ENCODE measurements at places on chromosomes 7 and 10.

GRCh38 chr10:32004161-32004591 lies 52.0 kb downstream of the KIF5B start:
- no peak for DNase-seq

GRCh38 chr7:42765931-42766330 lies 145.9 kb downstream of the C7orf25 start:
- no peak for DNase-seq

DNA sequence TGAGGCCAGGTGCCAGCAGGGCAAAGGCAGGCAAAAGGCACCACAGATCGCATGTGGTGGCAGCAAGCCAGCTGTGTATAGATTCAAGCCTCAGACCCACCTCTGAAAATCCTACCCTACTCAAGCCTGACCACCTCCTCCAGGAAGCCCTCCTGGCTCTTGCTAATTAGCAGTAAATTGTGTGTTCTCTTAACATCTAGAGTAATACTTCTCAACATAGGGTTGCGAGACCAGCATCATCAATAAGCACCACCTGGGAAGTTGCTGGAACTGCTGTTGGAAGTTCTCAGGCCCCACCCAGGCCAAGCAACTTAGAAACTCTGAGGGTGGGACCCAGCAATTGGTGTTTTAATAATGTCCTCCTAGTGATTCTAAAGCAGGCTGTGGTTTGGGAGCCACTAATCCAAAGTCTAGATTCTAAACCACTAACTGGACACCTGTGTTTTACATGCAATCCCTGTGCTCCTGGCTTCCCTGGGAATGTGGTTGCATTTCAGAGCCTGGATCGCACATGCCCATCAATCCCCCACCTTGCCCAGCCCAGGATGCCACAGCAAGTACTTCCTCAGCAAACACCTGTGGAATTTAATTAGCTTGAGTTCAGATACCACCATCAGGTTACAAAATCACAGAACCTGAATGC lies 46.2 kb downstream of the KCNMA1 start:
- no peak for DNase-seq

DNA sequence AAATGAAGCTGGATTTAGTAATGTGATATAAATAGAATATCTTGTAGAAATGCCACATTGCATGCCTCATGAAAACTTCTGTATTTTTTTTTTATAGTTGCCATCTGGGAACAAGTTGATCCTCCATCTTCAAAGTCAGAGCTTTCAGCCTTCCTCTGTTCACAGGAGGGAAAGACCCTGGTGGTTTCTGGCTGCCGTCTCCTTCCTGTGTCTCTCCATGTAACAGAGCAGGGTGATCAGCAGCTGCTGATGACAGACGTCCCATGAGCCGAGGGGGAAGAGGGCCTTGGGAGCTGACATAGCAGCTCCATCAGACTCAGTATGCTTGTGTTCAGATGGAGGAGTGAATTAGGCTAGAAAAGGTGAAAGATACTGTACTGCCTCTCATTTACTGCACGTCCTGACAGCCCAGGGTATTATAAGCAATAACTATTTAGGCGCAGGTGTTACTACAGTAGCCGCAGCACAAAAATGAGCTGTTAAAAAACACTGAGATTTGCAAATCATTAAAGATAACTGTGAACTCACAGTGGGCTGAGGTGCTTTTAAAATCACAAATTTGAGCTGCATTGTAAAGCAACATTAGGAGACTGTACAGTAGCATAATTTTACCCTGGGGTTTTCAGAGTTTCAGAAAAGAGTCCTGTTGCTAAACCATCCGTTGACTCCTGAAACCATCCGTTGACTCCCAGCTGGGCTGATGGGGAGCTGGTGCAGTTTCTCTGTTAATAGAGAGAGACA lies 103.3 kb downstream of the CFAP58 start:
- no peak for DNase-seq

Data from stimulated activated CD4-positive, alpha-beta T cell treated with anti-CD3 and anti-CD28 coated beads, Interleukin-12 subunit alpha, Interleukin-12 subunit beta, amount 100 ng/mL, for 4 hours (primary cell).